ENCODE measurements at places on chromosomes 7 and 10.

DNA sequence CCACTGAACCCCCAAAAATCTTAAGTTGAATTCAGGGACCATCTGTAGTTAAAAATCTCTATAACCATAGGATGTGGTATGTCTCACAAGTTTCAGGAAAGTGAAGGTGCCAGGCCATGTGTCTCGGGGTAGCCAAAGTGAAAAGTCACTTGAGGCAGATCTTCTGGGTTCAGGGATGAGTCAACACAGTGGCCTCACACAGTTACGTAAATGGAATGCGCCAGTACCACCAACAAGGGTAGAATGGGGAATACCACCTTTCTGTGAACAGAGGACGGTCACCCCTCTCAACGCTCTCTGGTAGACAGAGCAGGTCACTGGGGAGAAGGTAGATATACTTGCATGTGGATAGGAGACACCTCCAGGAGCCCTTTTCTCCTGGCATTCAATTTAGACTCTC lies 71.4 kb downstream of the ELMO1 start:
- DNase-seq: no peak

- DNase-seq: no peak
Measured at GRCh38 chr7:26447116-26447515, 155.5 kb downstream of the SNX10 start.

GRCh38 chr7:157442993-157443831 lies 106.4 kb downstream of the DNAJB6 start:
- no peak for DNase-seq

GRCh38 chr10:115860182-115861107 lies 412.6 kb downstream of the GFRA1 start:
- no peak for DNase-seq

DNA sequence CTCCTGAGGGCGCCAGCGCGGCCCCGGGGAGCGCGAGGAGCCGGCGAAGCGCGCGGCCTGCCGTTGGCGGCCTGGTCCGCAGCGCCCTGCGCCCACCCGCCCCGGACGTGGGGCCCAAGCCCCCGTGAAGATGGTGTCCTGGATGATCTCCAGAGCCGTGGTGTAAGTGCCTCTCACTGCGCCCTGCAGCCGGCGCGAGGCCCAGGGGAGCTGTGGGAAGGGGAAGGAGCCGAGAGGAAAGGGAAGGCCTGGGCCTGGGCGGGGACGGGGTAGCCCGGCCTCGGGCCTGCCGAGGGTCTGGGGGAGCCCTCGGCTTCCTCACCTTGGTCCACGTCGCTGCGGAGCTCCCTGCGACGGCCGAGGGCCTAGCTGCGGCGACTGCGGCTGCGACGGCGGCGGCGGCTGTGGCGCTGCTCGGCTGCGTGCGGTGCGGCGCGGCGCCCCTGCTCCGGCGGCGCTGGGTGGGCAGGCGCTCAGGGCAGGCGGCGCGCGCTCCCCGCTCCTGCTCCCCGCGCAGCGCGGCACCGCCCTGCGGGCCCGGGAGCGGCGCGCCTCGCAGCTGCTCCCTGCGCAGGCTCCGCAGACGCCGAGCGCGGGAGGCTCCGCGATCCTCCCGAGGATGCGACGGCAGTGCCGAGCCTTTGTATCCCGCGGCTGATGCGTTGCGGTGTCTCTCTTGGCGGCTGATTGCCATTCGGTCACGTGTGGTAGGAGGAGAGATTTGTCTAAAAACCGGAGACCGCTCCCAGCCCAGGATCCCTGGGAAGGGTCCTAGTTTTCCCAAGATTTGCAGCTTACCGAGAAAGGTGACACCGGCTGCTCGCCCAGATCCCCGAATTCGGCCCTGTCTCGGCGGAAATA lies 445 bp downstream of the REEP3 start:
- peak; percentile 71 for DNase-seq

DNA sequence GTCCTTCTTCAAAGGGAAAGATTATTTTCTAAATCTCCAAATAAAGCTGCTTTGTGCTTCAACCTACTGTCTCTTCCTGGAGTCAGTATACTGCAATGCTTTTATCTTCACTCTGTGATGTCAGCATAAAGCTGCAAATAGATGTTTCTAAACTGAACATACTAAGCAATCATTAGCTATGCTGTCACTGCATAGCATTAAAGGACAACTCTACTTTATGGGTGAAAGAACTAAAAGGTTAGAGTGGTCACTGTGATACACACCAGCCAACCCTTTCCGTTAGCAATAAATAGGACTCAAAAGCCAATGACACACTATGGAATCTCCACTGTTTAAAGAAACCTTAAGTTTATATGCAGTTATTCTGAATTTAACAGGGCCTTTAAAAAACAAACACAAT lies 1.8 kb downstream of the CCDC186 start:
- no peak for DNase-seq

DNA sequence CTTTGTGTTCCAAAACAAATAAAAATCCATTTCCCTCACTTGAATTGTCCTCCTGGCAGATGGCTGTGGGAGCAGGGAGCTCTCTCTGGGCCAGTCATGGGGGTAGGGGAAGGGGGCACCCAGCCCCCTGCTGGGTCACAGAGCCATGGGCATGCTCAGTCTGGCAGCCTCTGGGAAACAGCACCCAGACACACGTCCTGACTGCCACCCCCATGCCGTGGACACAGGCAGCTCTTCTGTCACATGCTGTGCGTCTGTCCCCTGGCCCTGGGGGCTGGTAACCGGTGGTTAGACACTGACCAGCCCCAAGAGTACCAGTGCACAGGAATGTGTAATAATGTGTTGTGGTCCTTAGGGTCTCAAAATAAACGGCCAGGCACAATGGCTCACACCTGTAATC lies 47.0 kb downstream of the RASGEF1A start:
- no peak for DNase-seq

DNA sequence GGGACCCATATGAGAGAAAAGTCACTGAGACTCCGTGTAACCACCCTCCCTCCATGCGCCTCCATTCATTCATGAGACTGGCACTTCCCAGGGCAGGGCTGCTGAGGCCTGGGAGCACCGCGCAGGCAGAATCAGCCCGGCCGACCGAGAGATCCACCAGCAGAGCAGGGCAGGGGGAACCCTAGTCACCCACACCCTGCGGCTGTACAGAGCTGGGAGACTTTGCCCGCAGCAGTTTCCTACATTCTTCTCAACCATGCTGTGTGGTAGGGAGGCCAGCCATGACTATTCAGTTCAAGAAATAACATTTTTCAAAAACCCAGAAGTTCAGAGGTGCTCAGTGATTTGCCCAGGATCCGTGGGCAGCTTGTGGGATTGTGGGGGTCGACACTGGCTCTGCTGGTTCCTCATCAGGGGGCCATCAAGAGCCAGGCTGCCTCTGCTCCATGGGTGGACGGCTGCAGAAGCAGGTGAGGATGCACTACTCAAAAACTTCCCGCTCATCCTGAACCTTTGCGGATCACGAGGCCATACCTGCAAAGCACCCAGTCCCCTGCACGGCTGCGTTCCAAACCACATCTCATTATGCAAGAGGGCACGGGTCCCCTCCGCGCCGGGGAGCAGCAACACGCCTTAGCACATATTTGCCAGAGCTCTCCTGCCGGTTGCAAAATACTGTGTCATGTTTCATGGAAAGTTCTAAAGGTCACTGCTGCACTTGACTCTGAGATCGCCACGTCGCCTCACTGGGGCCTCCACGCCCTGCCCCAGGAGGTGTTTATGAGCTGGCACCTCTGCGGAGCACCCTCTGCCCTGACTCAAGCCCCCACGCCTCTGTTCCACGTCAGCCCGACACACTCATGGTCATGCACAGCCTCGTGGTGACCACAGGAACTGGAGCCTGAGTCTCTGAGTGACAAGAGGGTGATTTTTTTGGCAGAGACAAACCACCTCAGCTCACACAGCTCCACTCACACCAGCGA lies 132.0 kb downstream of the PRKAG2 start:
- peak; percentile 54 for DNase-seq

DNA sequence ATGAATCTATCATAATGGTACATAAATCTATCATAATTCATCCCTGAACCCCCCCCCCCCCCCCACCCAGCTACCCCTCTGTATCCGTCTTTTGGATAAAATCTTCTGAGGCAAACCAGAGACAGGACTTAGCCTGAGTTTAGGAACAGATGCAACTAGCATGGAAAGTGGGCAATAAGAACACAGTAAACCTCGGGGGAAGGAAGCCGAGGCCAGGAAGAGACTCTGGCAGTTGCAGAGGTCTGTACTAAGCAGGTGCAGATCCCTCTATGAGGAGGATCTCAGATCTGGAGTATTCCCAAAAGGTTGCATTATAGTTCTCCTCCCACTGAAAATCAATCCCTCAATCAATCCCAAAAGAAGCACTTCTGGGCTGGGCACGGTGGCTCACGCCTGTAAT lies 87.2 kb downstream of the EBF3 start:
- DNase-seq: no peak

- peak; percentile 85 for DNase-seq
Measured at GRCh38 chr7:149145031-149145845, 2.0 kb upstream of the ZNF398 start.

- DNase-seq: no peak
Measured at GRCh38 chr7:74006451-74007241, 21.3 kb upstream of the ELN start.

DNA sequence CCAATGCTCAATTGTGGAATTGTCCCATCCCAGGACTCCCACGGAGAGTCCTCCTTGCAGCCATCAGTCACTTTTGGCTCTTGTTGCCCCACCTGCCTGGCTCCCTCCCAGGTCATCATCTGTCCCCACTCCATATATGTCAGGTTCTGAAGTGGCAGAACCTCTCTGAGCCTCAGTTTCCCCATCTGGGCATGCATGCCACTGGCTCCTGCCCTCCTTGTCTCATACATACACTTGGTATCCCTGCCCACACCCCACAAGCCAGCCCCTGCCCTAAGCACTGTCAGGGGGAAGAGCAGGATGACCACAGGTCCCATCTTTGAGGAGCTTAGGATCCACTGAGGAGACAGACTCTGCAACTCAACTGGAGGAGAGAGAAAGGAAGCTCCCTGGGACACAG lies 156.9 kb downstream of the GRID1 start:
- no peak for DNase-seq

- peak; percentile 72 for DNase-seq
Measured at GRCh38 chr7:89623018-89623672, 531.1 kb upstream of the STEAP1 start.

- DNase-seq: no peak
Measured at GRCh38 chr10:18293536-18294510, 153.6 kb downstream of the CACNB2 start.

GRCh38 chr7:5532536-5533335 lies 109.1 kb upstream of the TNRC18 start:
- DNase-seq: peak; percentile 96

DNA sequence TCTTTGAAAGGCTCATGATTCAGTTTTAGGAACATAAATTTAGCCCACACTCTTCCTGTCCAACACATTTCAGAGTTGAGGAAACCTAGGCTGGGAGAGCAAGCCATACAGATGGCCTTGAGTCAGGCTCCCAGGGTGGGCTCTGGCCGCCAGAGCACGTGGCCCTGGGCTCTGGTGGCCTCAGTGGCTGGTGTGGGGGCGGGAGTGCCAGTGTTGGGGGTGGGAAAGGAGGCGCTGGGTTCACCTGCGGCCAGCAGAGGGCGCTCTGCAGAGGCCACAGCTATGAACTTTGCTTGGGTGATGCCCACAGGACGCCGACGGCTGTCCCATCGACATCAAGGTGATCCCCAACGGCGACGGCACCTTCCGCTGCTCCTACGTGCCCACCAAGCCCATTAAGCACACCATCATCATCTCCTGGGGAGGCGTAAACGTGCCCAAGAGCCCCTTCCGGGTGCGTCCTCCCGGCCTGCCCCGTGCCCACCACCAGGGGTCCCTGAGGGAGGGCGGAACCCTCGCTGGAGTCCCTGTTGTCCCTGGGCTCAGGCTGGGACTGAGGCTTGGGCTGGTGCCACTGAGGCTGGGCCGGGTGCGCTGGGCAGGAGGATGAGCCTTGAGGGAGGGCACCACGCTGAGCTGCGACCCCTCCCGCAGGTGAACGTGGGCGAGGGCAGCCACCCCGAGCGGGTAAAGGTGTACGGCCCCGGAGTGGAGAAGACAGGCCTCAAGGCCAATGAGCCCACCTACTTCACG lies 11.9 kb downstream of the FLNC start:
- DNase-seq: peak; percentile 88

- no peak for DNase-seq
Measured at GRCh38 chr7:140231771-140232491, 55.1 kb upstream of the KDM7A start.

DNA sequence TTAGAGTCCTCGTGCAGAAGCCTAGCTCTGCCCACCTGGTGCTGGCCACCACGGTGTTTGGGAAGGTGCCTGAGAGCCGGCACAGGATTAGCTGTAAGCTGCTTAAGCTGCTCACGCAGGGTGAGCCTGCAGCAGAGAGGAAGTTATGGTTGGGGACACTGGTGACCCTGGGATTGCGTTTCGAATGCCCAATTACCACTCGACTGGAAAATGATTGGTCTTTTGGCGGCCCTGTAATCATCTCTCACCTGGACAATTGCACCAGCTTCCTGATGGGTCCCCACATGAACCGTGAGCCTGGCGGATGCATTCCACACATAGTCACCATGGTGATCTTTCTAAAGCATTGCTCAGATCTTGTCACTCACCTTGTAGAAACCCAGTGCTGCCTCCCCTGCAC lies 442.3 kb upstream of the ZMIZ1 start:
- no peak for DNase-seq

DNA sequence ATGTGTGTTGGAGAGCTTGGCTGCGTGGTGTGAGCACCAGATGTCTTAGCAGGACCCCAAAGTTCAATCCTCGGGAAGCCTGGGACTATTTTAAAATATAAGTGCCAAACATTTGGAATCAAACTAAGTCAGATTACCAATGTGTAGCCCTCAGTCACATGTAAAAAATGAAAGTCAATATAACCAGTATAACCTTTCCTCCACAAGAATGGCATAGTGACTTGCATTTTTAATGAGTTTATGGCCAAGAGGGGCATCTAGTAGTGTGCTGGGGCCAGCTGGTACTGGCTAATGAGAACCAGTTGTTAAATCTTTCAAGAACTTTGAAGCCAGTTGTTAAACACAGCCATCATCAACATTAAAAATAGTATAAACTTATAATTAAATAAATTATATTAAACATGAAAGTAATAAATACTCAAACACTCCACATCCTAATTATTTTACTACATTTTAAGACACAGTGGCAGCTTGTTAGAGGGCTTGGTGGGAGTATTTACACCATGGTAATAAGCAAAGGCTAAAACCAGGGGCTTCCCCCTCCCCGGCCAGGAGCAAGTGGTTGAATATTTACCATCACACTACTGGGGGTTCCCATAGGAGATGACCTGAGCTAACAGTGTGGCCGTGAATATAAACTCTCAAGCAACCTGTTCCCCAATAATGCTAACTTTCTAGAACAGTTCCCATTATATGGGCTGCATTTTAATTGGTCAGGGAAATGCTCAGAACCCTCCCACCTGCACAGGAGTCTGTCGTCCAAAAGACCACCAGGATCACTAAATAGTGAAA lies 7.9 kb upstream of the FAM170B start:
- DNase-seq: no peak

All from Karpas-422 (cell line).